ENCODE measurements at places on chromosomes 1 and 21.

DNA sequence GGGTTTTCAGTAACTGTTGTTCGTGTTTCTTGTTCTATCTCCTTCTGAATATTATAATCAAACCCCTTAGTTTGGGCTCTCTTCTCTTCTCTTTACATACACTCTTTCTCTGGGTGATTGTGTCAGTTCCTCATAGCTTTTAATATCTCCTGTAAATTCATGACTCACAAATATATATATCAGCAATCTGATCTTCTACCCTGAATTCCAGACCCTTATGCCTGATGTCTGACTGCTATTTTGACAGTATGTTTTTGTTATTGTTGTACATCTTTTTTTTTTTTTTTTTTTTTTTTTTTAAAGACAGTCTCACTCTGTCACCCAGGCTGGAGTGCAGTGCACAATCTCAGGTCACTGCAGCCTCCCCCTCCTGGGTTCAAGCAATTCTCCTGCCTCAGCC is 70.8 kb upstream of the MPC2 start:
- no peak for DNase-seq

DNA sequence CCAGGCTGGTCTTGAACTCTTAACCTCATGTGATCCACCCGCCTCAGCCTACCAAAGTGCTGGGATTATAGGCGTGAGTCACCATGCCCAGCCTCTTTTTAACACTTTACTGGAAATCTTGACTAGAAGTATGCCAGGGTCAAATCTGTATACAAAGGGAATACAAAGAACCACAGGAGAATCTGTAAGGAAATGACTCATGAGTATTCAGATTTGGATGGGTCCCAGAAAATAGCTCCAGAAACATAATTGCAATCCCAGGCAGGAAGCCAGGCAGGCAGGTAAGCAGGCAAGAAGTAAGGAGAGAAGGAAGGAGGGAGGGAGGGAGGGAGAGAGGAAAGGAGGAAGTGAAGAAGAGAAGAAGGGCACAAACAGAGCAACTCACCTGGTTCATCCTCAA is 22.8 kb upstream of the TIAM1 start:
- DNase-seq, result no peak

DNA sequence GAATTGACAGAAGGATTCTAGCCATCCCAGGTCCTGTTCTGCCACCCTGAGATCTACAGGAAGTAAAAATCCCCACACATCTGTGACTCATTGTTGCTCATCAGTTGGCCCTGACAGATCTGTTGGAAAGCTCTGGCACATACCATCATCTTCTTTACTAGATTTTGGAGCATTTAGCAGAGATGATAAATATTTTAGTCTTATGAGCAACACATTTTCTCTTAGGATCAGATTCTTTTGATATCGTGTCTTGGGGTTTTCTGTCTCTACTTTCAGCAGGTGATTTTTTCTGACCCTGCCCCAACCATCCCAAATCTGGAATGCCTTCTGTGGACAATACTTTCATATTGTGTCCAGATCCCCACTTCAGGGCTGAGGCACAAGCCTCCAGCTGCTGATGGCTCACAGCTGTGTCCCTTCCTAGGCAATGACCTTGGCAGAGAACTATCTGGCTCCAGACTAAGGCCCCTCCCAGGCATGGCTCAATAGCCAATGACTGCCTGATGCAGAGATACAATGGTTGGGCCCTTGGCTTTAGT is 102.8 kb downstream of the GDAP2 start:
- DNase-seq, result no peak

DNA sequence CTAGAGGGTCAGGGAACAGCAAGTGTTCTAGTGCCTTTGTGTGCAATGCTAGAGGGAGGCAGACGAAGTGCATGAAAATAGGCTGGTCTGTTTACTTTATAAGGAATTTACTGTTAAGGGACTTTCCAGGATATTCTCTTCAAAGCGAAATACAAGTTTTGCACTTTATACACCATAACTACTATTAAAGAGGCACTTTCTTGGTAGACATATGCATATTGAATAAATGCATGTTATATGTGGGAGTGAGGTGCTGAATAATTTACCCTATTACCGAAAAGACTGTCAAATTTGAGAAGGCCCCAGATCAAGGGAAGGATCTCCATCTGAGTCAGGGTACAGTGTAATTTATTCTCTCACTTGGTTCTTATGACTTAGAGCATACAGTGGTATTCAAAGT is 310.5 kb downstream of the S1PR1 start:
- DNase-seq, result no peak

GRCh38 chr1:162159515-162159914 is 90.0 kb downstream of the NOS1AP start:
- no peak for DNase-seq

DNA sequence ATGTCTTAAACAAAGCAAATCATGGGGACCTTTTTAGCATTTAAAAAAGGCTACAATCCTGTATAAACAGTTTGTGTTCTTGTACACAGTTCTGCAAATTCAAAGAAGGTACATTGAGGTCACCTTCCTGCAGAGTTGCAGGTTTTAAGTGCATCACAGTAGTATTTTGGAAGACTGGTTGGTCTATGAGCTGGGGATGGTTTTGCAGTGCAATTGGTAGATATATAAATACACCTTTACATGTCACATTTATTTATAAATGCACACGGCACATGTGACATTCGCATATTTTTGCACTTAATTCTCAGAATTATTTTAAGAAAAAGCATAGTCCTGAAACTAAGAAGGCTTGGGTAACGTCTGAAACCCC is 599 bp upstream of the ITPKB start:
- no peak for DNase-seq

Data from stimulated activated CD8-positive, alpha-beta memory T cell treated with anti-CD3 and anti-CD28 coated beads, Interleukin-15, amount 100 ng/mL, for 4 hours (primary cell).